Thoracic aorta (tissue), 2 donors: ENCODE measurements at places on chromosomes 1 and 21. TPM values are rescaled to one million over a fixed set of nuclear protein-coding genes. Genes with fewer than 3 reads are reported as not detected.

GPR25 gene
- not detected for total RNA-seq

GBP5 gene
- total RNA-seq: 15.8 TPM

CYP4A22 gene
- not detected for total RNA-seq

CD247 gene
- total RNA-seq: 8.5 TPM

DNA sequence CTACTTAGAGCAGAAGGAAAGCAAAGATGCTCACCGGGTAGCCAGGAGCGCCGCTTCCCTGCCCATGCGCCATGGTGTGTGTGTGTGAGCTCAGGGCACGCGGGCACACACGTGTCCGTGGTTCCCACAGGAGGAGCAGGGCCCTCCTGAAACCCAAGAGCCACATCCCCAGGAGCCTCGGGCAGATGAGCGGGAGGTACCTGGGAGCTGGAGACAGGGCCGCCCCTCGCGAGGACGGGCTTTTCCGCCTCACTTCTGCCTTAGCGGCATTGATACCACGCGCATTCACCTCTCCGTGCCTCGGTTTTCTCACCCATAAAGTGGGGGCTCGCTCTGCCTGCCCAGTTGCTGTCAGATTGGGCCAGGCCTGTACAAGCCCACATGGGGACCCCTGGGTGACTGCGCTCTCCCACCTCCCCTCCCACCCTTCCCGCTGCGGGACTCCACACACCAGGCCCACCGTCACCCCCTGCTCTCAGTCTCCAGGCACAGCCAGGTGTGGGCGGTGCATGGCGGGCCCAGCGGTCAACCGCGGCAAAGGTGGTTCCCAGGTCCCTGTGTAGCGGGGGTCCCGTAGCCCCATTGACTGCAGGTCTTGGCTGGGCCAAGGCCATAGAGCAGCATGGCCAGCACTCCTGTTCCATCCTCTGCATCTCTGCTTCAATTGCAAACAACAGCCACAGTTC is 66.3 kb downstream of the SIK1 start:
- peaks cover 6% of the 10 kb centered on the region for H3K4me1 ChIP-seq
- H3K4me3 ChIP-seq: no peak overlapping the region
- H3K36me3 ChIP-seq: no peaks in the 10 kb centered on the region
- no peaks in the 10 kb centered on the region for H3K27me3 ChIP-seq

DNA sequence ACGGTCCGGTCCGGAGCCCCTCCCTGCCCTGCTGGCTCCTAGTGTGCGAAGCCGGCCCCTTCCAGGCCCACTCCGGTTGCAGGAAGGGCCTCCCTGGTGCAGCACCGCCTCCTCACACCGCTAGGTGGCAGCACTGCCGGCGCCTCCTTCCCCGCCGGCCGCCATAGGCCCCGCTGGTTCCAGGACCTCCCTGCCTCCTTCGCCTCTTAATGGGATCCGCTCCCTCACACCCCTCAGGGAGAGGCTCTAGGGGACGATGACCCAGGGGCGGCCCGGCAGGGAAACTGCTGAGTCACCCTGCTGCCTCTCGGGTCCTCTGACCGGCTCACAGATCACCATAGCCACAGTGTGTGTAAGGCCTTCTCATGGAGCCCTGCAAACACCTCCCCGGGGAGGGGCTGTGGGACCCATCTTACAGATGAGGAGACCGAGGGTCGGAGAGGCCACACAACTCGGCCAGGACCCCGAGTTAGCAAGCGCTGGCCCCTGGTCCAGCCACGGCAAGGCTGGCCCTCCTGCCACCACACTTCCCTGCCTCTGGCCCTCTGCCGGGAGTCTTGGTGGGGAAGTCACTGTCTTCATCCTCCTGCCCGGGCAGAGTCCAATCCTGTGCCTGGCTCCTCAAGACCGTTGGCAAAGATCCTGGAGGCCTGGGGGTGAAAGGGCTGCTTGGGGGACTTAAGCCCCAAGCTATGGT is 1.6 kb upstream of the AJAP1 start:
- H3K27me3 ChIP-seq: peaks cover 11% of the 10 kb centered on the region
- peak overlapping the region; percentile 59 for H3K4me3 ChIP-seq
- no peak for DNase-seq
- H3K27ac ChIP-seq: no peak overlapping the region
- H3K4me1 ChIP-seq: peaks cover 17% of the 10 kb centered on the region

- no peak overlapping the region for H3K4me3 ChIP-seq
- peaks cover 5% of the 10 kb centered on the region for H3K36me3 ChIP-seq
- H3K4me1 ChIP-seq: no peaks in the 10 kb centered on the region
- no peak overlapping the region for H3K27ac ChIP-seq
- H3K27me3 ChIP-seq: no peaks in the 10 kb centered on the region
Measured at GRCh38 chr1:197632651-197633050, 142.6 kb downstream of the DENND1B start.

DNA sequence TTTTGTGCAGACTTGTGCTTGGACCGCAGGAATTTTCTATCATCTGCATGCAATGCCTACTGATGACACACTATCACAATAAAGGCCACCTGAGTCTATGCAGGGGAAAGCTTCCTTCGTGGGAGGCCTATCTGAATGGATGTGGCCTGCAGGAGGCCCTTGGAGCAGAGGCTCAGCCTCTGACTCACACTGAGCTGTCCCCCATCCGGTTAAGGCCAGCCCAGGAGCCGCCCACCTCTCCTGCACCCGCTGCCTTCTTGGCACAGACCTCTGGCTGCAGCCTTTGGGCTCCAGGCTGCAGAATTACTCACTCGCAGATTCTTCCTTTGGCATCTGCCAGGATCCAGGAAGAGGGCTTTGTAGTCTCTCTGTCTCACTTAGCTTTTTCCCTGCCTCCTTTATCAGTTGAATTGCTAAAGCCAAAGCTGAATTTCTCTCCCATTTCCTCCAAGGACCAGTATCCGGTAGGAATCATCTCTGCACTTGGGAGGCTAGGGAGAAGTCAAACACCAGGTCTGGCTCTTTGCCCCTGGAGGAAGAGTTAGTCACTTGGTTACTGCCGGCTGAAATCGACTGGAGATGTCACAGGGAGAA is 65.1 kb upstream of the JUN start:
- no peaks in the 10 kb centered on the region for H3K27me3 ChIP-seq
- H3K4me3 ChIP-seq: no peak overlapping the region
- peak overlapping the region; percentile 54 for H3K27ac ChIP-seq
- no peaks in the 10 kb centered on the region for H3K36me3 ChIP-seq
- peaks cover 4% of the 10 kb centered on the region for H3K4me1 ChIP-seq
